Stimulated activated CD8-positive, alpha-beta memory T cell treated with anti-CD3 and anti-CD28 coated beads, Interleukin-15, amount 100 ng/mL, for 24 hours (primary cell): ENCODE measurements at places on chromosomes 12 and 14.

- DNase-seq, result no peak
Observed at GRCh38 chr14:32336702-32337101, 7.6 kb downstream of the AKAP6 start.

- no peak for DNase-seq
Observed at GRCh38 chr14:90969531-90970166, 90.8 kb downstream of the RPS6KA5 start.

DNA sequence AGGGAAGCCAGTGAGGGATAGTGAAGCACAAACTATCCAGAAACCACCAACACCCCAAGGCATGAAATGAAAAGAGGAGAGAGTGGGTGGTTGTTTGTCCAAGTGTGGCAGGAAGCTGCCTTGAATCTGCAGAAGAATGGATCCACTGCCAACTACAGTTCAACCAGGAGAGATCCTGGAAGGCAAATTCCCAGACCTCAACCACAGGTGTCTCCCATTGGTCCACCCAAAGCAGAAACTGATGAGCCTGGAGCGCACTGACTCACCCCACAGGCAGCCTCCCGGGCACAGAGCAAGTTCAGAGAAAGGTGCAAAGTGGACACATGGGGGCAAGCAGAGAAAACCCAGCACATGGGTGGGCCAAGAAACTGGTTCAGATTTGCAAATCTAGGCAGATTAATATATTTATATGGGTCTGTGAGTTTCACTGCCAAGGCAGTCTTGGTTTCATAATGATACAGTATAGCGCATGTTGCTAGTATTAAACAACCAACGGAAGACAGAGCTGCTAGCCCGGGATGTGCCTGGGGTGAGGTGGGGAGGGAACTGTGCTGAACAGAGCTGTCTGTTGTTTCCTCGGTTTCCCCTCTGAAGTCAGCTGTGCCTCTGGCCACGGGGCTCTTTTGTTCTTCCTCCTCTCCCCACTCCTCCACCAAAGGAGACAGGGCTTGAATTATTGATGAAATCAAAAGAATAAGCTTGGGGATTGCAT lies 416.2 kb upstream of the CCDC196 start:
- DNase-seq, result no peak

- DNase-seq, result no peak
Observed at GRCh38 chr14:85533023-85533860, 3.3 kb downstream of the FLRT2 start.

DNA sequence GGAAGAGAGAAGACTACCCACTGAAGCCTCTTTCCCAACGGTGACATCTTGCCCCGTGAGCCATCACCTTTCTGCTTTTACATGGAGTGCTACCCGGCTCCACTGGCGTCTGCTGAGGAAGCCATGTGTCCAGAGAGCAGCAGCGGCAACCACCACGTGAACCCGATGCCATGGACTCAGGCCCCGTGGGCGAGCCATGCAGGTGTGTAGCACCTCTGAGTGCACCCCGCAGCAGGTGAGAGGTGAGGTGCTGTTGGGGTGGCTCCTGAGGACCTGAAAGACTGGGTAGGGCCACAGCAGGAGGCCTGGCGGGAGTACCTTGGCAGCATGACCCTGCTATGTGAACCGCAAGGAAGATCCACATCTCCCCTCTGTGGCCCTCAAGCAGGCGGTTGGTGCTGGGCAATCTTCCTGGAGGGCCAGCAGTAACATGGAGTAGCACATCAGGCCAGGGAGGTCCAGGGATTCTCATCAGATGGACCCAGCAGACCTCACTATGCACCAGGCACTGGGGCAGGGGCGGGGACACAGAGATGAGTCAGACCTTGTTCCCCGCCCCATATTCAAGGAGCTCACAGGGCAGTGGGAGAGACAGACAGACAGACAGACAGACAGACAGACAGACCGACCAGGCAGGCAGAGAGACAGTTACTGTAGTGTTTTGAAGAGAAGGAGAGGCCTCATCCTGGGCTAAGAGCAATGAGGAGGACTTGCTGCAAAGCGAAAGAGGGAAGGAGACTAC lies 129.6 kb downstream of the PAPOLA start:
- no peak for DNase-seq

DNA sequence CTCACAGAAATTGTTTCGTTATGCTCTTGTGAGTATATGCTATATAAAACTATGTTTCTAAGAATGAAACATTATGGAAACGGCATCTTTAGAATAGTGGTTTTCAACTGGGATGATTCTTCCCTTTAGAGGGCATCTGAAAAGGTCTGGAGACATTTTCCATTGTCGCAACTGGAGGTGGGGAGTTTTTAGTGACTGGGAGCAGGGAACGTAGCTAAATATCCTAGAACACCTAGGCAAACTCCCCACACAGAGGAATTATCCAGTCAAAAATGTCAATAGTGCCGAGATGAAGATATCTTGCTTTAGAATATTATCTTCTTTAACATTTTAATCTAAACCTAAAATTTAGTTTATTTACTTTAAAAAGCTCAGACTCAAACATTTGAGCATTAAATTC lies 486.1 kb upstream of the FOXG1 start:
- no peak for DNase-seq

GRCh38 chr12:112713471-112713870 lies 78.1 kb upstream of the RPH3A start:
- no peak for DNase-seq

DNA sequence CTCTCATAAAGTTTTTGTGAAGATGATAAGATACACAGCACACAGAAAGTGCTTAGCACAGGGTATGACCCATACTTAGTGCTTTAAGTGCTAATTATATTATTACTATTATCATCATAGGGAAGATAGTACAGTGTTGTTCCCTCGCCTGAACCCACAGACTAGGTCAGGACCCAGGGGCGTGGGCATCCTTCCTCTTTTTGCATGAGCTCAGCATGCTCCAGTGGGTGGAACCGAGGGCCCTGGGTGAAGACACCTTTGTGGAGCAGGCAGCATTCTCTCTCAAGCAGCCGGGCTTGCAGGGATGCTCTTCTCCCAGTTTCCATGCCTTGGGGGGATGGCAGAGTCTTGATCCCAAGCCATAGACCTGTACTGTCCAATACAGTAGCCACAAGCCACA lies 34.8 kb downstream of the CRACR2A start:
- DNase-seq, result no peak

GRCh38 chr12:57964421-57964820 lies 23.1 kb downstream of the ATP23 start:
- no peak for DNase-seq

DNA sequence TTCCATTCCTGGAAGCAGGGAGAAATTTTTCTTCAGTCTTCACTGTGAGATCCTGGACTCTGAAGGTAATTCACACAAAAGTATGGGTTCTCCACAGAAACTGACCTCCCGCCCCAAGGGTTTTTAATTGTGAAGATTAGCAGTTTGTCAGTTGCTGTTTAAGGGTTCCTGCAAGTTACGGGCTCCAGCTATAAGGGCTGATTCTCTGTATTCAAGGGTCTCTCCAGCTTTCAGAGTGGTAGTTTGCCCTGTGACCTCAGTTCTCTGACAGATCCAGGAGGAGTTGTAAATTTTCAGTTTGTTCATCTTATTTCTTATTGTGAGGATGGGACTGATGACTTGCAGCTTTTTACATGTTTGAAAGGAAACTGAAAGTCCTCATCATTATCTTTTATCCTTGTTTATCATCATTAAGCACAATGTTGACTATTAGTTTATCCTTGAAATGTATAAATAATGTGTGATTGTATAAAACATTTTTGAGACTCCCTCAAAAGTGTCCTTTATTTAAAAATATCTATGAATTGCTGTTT lies 110.9 kb downstream of the SCAF11 start:
- no peak for DNase-seq

- DNase-seq, result no peak
Observed at GRCh38 chr12:113145720-113146551, 3.6 kb upstream of the CFAP73 start.

DNA sequence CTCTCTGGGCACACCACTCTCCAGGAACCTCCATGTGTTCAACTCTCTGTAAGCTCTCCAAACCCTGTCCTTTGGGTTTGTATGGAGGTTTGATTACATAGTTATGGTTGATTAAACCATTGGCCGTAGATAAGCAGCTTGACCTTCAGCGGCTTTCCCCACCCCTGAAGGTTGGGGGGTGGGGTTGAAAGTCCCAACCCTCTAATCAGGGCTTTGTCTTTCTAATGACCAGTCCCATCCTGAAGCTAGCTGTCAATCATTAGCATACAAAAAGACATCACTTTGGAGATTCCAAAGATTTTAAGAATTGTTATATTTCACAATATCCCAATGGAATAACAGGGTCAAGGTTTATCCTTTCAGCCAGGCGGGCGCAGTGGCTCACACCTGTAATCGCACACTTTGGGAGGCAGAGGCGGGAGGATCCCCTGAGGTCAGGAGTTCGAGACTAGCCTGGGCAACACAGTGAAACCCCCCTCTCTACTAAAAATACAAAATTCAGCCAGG lies 8.4 kb downstream of the FAM186A start:
- no peak for DNase-seq

DNA sequence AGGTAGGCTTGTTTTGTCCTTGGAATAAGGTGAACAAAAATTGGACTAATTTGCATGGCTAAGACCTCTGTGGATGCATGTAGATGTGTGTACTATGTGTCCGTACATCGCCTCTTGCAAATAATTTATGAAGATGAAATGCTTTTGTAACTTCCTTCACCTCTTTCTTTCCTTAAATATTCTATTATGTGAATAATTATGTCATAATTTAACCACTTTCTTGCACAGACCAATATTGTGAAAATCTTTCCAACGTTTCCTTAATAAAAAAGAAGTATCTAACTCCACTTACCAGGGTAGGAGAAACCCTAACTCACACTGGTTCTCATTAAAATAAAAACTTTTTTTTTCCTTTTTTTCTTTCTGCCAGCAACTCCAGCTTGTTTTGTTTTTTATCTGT lies 4.0 kb downstream of the NANOG start:
- no peak for DNase-seq

GRCh38 chr14:34181338-34181737 lies 230.5 kb upstream of the EGLN3 start:
- DNase-seq, result no peak

- no peak for DNase-seq
Observed at GRCh38 chr12:90514325-90514724, 440.7 kb downstream of the CCER1 start.

DNA sequence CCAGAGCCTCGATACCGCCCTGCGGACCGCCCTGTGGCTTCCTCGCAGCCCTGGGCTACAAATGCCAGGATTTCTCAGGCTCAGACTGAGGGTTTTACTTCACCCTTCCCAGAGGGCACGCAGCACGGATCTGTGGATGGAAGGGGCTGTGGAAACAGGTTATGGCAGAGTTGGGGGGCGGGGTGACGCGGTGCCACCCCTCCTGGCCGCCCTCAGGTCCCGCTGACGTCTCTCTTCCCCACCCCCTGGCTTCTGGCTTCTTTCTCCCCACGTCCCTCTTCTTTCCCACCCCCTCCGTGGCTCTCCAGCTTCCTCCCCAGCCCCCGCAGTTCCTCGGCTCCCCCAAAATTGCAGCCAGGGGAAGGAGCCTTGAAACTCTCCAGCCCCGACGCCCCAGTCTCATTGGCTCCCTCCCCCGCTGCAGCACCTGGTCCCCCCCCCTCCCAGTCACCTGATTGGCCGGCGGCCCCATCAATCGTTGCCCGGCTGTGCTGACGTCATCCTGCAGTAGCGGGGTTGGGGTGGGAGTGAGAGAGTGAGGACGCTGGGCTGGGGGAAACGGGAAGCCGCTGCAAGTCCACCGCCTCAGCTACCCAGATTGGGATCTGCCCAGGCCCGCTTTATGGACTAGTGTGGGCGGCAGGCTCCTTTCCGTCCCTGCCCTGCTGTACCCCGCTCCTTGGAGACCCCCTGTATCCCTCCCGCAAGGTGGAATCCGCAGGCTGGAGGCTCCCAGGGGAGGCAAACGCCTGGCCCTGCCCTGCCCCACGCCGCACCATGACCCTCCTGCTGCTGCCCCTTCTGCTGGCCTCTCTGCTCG lies at the start of gene CLSTN3:
TSS of gene CLSTN3 (plus strand) at position 500 of the 820 bp plus-strand sequence. CDS start at position 778, 278 bp downstream.
- DNase-seq, result peak; percentile 66

- DNase-seq, result no peak
Observed at GRCh38 chr14:31403707-31404106, 16.6 kb downstream of the HEATR5A start.

DNA sequence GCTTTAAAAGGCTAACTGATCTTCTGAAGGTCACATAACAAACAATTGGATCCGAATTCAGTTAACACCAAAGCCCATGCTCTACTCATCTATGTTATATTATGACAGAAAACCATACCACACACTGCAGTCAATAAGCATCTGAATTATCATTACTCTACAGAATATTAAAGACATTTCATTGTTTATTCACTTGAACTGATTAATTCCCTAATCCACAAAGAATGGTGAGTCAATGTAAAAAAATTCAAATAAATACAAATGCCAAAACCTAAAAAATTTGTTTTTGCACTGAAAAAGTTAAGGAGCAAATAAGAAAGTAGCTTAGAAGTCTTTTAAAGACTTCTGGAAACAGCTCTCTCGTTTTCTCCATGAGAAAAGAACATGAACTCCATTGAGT lies 13.7 kb downstream of the NID2 start:
- DNase-seq, result no peak

DNA sequence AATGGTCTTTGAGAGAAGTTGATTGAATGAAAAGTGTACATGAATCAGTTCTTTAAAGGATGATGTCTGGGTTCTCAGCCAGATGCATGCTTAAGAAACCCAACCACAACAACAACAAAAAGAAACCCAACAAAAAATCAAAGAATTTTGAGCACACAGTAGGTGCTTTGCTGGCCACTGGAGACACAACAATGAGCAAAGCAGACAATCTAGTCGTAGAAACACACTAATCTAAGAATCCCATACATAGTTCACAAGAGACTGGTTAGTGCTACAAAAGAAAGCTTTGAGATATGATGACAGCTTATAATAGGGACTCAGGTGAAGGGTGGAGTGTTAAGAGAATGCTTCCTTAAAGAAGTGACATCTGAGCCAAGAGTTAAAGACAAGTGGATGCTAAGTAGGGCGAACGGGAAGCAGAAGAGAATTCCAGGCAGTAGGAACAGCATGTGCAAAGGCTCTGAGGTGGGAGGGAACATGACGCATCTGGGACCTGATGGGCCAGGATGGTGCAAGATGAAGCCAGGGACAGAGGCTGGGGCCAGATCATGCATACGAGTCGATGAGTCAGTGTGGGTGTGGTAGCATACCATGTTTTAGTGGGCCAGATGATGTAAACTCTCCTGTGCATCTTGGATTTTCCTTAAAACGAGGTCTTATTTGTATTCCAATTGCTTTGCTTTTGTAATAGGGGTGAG lies 4.6 kb upstream of the HIP1R start:
- DNase-seq, result no peak

DNA sequence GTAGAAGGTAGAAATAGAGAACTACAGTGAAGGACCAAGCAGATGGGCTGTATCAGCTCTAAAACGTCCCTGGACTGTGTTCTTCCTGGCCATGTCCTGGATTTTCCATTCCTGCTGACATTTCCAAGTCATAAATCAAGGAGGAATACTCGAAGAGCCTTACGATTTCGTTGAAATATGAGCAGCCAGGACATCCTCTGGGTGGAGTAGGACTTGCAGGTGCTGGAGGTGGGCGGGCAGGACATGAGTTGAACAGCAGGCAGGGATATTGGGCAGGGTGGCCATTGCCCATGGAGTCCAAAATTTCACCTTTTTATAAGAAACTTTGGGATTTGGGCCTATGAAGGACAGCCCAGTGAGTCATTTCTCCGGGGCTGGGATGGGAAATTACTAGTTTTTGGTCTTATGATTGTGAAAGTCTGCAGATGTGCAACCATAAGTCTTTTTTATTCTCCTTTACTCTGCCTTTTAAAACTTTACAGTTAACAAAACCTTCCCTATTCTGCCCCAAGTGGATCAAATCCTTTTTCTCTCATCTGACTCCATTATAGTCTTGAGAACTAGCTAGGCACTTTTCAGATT lies 88.8 kb downstream of the TMX1 start:
- no peak for DNase-seq

GRCh38 chr12:118164798-118165486 lies 29.0 kb downstream of the PEBP1 start:
- DNase-seq, result no peak
